Right lobe of liver (tissue), 6 donors: ENCODE measurements at places on chromosomes 5 and 9.
A peak's percentile ranks its signal among the peaks of the same experiment; 100 is the strongest.

DNA sequence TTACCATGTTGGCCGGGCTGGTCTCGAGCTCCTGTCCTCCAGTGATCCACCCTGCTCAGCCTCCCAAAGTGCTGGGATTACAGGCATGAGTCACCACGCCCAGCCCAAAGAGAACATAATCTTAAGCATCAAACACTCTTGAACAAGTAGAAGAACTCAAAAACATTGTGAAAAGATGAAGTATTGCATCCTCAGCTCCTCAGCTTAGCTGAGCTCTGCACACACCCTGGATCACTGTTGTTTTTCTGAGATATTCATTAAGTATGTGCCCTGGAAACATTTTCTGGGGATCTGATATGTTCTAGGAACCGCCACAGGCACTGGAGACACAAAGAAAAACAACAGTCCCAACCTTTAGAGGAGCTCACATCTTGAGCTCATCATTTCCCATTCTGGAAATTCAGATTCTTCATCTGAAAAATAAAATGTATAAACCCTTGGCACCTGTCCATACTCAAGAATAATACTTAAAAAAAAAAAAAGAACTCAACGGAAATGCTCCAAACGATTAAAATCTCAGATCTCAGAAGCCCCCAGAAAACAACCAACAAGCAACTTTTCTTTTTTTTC, 62.2 kb upstream of the ZNF462 start:
- DNase-seq = no peak

DNA sequence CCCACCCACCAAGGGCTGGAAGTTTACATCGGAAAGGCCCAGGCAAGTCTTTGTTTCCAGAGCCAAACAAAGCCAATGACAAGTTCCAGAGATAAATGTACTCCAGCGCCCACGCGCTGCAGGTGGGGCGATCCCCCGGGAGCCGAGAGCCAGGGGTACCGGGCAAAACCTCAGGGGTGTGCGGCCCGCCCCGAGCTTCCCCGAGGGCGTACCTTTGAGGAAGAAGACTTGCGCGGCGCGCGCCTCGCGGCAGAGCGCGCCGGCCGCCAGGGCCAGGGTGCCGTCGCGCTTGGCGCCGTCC, 671 bp downstream of the DUSP1 start:
- DNase-seq = peak; percentile 76

DNA sequence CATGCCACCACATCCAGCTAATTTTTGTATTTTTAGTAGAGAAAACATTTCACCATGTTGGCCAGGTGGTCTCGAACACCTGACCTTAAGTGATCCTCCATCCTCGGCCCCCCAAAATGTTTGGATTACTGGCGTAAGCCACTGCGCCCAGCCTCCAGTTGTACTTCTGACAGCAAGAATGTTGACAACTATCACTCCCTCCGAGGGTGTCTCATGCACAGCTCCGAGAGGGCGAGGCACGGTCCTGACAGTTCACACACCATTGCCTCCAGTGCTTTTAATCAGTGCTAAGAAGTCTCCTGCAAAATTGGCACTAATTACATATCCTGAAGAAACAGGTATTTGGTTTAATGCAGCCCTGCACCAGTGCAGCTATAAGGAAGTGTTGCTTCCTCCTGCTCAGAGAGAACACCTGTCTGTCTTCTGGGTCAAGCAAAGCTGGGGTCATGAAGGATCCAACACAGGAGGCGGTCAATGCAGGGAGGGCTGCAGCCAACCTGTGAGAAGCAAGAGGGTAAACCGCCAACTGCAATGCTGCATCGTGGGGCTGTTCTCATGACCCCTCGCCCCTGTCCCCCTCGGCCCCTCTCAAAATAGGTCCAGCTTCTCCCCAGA, 184.0 kb downstream of the MED10 start:
- DNase-seq = no peak

DNA sequence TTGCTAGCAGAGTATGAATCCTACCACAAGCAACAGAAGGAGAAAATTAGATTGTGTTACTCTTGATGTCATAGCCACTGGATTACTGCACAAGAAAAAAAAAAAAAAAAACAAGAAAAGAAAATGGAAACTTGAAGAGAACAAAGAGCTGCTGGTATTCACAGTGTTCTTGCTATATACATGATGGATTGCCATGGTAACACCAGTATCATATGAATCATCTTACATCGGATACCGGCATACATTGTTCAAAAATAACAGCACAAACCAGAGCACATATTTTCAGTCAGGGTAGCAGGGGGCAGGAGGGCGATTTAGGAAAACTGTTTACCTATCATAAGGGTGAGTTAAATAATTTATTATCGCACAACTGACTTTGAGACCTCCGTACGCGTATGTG, 472.9 kb downstream of the PDE4D start:
- DNase-seq = no peak

DNA sequence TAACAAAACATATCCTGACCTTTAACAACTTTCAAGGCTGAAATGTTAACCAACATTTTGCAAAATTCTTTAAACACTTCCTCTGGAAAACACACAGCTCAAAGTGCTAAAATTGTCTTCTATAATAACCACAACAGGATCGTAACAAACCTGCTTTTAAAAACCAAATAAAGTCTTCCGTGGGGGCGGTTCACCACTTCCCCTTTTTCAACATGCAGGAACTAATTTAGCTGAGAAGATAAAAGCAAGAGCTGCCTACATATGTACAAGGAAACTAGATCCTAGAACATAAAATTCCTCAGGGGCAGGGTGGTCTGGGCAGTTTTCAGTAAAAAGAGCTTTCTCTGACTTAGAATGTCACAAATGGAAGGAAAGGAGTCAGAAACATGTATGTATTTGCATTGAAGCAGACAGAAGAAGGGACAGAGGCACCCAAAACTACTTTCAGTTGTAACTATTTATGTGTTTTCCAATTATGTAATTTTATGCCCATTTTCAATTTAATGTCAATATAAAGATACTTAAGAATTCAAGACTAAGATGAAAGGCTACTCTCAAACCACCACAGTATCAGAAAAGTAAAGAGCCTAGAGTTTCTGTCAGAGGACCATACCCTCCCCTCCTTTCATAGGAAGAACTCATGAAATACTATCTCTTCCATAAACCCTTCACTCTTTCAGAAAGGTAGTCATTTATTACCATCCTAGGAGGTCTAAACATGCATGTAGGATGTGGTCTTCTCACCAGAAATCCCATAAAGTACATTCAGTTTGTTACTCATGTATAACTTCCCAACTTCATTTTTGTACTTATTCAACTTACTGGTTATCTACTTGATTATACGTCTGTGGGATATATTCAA, 185.9 kb upstream of the RASA1 start:
- no peak for DNase-seq

DNA sequence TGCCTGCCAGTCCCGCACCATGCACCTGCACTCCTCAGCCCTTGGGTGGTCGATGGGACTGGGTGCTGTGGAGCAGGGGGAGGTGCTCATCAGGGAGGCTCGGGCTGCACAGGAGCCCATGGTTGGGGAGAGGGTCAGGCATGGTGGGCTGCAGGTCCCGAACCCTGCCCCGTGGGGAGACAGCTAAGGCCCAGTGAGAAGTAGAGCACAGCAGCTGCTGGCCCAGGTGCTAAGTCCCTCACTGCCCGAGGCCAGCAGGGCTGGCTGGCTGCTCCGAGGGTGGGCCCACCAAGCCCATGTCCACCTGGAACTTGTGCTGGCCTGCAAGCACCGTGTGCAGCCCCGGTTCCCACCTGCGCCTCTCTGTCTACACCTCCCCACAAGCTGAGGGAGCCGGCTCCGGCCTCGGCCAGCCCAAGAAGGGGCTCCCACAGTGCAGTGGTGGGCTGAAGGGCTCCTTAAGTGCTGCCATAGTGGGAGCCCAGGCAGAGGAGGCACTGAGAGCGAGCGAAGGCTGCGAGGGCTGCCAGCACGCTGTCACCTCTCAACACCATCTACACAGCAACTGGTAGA, 88.5 kb upstream of the ELAVL2 start:
- DNase-seq = no peak
